Stimulated activated CD4-positive, alpha-beta T cell treated with anti-CD3 and anti-CD28 coated beads, Interleukin-1b, Interleukin-23, amount 100 ng/mL, for 1 hour (primary cell): ENCODE measurements at places on chromosomes 7 and 10.

DNA sequence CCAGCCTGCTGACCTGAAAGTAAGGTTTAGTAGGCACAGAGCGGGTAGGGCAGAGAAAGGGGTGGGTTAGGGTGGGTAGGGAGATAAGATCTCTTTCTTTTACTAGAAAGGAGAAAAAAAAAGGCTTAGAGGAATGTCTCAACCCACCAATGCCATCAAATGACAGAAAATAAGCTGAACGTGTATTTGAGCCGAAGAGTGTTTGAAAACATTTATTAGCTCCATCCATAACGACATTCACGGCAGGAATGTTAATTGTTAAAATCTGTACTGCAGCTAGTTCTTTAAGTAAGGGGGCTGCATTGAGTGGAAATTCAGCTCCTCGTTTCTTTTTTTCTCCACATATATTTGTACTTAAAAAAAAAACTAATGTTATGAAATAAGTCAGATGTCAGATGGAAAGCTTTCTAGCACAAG lies 63.7 kb upstream of the ARID5B start:
- no peak for DNase-seq

- no peak for DNase-seq
Observed at GRCh38 chr7:3892686-3893085, 591.6 kb downstream of the SDK1 start.

GRCh38 chr10:62244785-62245467 lies 23.7 kb downstream of the RTKN2 start:
- DNase-seq = peak; percentile 5

GRCh38 chr7:157177983-157178381 lies 39.3 kb downstream of the UBE3C start:
- DNase-seq = no peak

DNA sequence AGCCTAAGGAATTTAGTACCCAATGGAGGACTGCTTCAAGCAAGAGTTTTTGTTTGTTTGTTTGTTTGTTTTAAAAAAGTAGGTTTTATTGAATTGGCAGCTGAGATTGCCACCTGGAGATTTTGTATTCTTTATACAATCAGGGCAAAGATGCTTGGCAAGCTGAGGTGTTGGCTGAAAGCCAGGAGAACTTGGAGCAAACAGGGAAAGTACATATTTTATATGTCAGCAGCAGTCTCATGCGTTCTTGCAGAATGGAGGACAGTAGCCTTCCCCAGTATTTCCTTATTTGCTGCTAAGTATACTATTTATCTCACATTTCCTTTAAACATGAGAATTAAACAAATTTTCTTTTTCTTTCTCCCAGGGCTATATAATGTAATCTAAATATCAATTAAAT lies 22.6 kb upstream of the ICA1 start:
- no peak for DNase-seq
